ENCODE measurements at places on chromosomes 3 and 15. TPM values are rescaled to one million over a fixed set of nuclear protein-coding genes. Genes with fewer than 3 reads are reported as not detected.

ISL2 gene
- total RNA-seq, result 1.2 TPM

CCR9 gene
- total RNA-seq, result not detected

NOX5 gene
- under 0.01 TPM for total RNA-seq

TMEM207 gene
- total RNA-seq, result not detected

C15orf62 gene
- 1.0 TPM for total RNA-seq

RTP4 gene
- 3.1 TPM for total RNA-seq

NR2E3 gene
- 0.05 TPM for total RNA-seq

KIF15 gene
- total RNA-seq, result 21.2 TPM

GHSR gene
- total RNA-seq, result not detected

- no peak for DNase-seq
Observed at GRCh38 chr3:143535994-143536784, 312.1 kb downstream of the SLC9A9 start.

DNA sequence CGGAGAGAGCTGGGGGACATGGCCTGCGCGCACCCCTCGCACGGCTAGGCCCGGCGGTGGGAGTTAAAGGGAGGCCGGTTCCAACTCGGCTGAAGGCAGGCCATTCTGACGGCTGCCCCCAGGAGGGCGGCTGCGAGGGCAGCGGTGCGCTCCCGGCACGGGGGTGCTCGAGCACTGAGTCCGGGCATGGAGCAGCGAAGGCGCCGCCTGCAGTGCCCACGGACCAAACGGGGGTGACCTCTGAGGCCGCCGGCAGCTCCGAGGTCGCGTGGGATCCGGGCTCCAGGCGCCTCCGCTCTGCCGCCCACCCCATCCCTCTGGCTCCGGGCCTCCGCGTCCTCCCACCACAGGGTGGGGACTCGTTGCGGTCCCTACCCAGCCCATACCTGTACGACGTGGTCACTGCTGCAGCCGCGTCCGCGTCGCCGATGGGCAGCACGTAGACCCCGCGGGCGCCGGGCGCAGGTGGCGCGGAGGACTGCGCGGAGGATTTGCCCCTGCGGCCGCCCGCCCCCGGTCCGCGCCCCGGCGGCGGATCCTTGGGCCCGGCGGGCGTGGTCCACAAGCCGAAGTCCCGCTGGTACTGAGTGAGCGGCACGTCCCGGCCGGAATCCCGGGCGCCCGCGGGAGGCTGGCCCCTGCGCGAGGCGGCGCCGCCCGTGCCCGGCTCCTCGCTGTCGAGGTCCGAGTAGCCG, 469 bp downstream of the MAP6D1 start:
- DNase-seq, result peak; percentile 35

- DNase-seq, result peak; percentile 83
Observed at GRCh38 chr3:56928379-56929068, 126.8 kb upstream of the ARHGEF3 start.

DNA sequence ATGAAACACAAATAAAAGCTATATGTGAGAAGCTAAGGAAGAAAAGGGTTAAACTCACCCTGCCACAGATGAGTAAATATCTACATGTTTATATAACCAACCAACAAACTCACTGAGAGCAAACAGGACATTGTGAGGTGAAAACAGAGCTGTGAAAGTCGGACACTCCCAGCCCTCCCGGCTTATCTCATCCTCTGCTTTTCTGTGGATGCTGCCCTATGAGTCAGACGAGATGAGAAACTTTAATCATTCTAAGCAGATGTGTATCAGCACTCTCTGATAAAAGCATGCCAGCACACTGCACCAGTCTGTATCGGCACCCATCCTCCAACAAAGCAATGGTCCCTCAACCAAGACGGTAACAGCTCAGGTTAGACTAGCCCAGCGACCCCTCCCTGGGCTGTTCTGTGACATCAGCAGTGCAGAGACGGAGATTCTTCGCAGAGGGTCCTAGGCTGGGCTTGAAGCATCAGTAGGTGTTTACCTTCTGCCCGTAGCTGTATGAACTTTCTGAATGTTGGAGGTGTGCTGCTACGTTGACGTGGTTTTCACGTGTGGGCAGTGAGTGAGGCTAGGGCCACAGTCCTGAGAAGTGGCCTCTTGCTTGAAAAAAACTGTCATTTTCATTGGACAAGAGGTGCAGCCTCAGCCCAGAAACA, 119.8 kb upstream of the ALDH1A3 start:
- DNase-seq, result peak; percentile 44

DNA sequence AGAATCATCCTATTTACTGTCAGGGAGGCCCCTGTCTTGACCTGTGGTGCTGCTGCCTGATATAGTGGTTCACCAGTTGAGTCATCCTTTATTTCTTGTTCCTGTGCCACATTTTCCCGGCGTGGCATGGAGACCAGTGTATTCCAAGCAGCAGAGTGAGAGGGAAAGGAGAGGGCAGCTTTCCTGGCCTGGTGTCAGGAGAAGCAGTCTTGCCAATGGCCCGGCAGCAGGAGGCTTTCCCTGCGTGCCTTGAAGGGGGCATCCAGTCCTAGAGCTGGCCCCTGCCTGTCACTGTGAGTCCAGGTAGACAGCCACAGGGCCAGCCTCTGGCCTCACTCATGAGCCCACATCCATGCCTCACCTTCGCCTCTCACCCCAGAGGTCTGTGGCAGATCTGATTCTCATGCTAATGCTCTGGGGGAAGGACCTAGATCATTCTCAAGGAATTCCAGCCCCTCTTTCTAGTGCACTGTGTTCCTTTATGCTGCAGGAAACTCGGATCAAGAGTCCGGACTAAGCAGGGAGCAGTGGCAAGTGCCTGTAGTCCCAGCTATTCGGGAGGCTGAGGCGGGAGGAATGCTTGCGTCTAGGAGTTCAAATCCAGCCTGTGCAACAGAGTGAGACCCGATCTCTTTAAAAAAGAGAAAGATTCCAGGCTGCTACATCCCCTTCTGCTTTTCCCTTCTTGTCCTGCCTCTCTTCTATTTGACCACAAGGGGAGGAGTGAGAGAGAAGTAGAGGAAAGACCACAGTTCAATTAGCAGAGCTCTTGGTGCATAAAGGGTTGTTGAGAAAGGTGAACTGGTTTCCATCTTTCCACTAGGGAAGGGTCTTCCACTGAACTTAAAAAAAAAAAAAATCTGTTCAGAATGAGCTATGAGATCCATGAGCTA, 66.8 kb upstream of the HACD2 start:
- DNase-seq, result no peak

GRCh38 chr3:6526861-6527260, 334.1 kb upstream of the GRM7 start:
- no peak for DNase-seq

- DNase-seq, result no peak
Observed at GRCh38 chr3:129343643-129344360, 65.1 kb downstream of the HMCES start.

GRCh38 chr3:142225885-142226215, 465 bp upstream of the GK5 start:
- DNase-seq, result no peak

GRCh38 chr15:25678500-25678855, 184.6 kb downstream of the ATP10A start:
- no peak for DNase-seq

DNA sequence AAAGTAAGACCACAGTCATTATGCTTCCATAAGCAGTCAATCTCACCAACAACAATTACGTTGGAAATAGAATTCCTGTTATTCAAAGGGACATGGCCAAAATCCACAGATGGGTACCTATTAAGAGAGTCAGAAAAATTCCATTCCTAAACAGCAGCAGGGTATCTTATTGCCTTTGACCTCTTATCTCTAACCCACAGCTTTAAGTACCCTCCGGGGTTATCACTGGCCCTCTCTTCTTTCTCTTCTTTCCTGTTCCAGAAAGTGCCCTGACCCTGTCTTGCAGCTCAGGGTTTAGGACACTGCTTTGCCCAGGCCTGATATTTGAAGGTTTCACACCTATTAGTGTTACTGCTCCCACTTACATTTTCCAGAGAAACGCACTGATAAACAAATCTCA, 428.7 kb downstream of the TBC1D5 start:
- no peak for DNase-seq

DNA sequence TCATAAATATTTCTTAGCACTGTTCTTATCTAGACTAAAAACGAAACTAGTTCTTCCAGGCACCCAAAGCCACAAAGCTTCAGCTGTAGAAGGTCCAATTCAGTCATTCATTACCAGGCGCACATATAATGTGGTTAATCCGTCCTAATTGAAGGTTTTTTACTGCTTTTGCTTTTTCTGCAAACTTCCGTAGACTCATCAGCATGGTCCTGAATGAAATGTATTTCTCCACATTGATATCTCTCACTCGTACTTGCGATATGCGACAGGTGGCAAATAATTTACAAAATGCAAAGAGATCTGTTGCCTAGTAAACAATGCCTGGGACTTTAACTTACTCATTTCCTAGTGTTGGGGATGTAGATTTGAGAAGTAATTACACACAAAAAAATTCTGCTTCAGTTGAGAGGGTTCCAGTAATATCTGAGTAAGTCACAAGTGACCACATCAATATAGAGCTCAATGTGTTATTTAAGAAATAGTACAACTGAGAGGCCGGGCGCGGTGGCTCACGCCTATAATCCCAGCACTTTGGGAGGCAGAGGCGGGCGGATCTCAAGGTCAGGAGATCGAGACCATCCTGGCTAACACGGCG, 75.0 kb upstream of the MBNL1 start:
- DNase-seq, result no peak

DNA sequence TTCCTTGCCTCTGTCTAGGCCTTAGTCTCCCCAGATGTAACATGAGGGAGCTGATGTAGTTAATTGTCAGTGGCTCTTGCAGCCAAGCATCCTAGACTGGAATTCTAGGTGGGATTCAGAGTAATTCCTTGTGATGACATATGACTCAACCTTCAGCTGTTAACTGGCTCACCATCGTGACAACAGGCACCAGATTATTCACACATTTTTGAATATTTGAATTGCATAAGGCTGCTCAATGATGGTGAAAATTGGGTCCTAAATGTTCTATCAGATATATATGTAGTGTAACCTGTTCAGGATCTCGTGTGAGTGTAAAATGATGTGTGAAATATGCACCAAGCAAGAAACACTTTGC, 405.1 kb downstream of the LPP start:
- DNase-seq, result peak; percentile 60

- DNase-seq, result no peak
Observed at GRCh38 chr3:24614359-24614758, 119.7 kb upstream of the THRB start.

GRCh38 chr15:101049282-101049681, 130.1 kb downstream of the LRRK1 start:
- DNase-seq, result no peak

DNA sequence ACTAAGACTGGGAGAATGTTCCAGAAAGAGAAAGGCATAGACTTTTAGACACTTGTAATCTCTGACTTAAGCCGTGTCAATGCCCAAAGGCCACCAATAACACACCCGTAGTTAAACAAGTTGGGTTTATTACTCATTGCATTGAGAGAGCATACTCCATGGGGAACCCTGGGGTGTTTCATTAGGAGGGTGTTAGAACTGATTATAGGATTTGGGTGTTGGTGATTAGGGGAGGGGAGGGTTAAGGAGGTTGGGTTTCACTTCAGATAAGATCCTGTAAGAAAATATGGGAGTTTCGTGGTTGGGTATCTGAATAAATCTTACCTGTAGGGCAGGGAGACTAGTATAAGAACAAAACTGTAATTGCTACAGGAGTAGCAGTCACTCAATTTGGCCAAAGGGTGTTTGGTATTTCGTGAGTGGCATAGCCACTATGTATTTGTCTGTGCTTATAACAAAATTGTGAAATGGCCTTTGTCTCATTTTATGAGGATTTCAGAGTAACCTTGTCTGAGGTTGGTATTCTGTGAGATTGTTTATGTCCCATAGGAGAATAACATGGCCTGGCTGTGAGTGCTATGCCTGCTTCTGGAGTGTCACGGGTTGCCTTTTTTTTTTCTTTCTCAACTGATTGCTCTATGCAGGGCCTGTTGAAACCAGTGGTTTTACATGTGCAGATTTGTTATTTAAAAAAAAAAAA, 2.9 kb downstream of the HACD3 start:
- DNase-seq, result no peak

- no peak for DNase-seq
Observed at GRCh38 chr3:120370463-120370862, 21.3 kb upstream of the LRRC58 start.

GRCh38 chr3:192930577-192930976, 12.9 kb upstream of the MB21D2 start:
- no peak for DNase-seq

DNA sequence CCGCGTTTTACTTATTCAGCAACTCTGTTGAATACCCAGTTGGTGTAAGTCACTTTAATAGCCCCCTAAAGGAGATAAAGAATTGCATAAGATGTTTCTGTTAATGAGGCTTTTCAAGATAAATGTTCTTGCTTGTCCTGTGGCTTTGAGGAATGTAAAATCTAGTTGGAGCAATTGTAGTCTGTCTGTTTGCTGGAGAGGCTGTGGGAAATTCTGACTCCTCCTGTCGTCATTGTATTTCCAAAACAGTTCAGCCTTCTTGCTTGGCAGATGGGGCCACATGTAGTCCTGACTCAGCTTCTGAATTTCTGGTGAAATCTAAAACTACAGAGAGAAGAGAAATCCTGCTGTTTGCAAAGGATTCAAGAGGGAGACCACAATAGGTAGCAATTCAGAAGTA, 114.4 kb downstream of the RYR3 start:
- DNase-seq, result no peak

DNA sequence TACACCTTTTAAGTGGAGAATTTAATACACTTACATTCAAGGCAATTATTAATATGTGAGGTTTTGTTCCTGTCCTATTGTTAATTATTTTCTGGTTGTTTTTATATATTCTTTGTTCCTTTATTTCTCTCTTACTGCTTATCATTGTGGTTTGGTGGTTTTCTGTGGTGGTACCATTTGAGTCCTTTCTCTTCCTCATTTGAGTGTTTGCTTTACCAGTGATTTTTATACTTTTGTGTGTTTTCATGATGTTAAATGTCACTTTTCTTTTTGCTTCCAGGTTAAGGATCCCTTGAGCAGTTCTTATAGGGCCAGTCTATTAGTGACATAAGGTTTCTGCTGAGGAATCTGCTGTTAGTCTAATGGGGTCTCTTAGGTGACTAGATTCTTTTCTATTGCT, 116.5 kb downstream of the LRRK1 start:
- DNase-seq, result no peak

GRCh38 chr3:185172086-185173049, 19.5 kb upstream of the C3orf70 start:
- DNase-seq, result no peak
